ENCODE measurements at places on chromosomes 2 and 18.

DNA sequence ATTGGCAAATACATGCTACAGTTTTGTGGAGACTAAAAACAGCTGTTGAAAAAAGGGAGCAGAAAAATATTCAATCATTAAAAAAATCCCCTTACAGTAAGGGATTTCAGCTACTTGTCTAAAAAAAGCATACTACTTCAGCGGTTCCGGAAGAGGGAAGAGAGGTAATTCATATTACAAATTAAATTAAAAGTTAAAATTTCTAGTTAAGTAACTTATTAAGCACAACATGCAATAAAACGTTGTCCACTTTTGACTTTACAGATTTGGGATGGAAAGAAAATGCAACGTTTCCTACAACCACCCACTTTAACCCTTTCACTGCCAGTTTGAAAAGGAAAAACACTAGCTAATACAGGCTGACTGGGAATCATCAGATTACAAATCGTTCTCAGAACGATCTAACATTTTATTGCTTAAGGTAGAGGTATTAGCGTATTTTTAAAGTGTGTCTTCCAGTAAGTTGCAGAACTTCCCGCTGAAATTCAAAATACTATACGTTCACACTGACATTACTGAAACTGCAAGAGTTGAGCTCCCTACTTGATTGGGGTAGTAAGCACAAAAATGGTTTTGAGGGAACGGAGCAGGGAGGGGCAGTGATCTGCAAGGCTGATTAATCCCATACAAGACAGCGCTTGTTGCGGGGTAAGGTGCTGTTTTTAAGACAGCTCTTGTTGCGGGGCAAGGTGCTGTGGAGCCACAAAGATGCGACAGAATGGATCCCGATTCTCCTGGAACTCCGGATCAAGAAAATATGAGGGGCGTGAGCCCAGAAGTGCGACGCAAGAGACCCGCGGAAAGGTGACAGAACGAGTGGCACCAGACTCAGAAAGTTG lies 743 bp downstream of the HADHA start:
- no peak for DNase-seq

DNA sequence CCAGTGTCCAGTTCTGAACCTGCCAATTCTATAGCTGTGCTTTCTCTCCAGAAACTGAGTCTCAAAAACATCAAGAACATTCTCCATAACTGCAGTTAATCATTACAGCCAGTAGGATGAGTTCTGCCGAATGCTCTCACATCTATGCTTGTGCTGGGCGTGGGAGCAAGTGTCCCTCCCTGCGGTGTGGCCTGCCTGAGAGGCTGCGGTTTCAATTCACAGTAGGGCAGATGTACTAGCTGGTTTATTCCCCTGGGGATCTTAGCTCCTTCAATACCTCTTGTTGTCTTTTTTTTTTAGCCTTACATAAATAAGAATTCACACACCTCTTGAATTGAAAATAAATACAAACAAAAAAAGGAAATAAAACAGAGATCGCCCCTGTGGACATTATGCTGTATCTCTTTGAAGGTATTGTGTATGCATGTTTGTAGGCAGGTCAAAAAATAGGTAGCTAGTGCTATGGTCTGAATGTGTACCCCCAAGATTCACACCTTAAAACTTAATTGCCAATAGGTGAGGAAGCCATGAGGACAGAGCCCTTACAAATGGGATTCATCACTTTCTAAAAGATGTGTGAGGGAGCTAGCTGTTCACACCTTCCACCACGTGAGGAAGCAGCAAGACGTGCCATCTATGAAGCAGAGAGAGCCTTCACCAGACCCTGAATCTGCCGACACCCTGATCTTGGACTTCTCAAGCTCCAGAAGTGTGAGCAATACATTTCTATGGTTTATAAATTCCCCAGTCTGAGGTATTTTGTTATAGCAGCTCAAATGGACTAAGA lies 74.3 kb downstream of the BCL2L11 start:
- no peak for DNase-seq

- no peak for DNase-seq
These were observed 5.7 kb downstream of the ARMC9 start for GRCh38 chr2:231204146-231204545.

DNA sequence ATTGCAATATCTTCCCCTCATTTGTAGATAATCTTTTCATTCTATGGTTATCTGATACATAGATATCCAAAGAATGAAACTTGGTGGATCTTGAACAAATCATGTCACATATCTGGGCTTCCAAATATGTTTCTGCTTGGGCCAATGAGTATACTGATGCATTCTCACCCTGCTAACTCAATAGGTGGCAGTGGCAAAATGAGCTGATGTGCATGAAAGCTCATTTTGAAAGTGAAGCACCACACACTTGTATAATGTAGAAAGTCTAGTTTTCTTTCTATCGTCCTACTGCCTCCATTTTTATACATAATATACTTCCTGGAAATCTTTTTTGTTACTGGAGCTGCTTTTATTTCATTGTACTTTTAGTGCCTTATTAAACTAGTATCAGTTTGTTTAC lies 208.2 kb downstream of the PRKCE start:
- no peak for DNase-seq

DNA sequence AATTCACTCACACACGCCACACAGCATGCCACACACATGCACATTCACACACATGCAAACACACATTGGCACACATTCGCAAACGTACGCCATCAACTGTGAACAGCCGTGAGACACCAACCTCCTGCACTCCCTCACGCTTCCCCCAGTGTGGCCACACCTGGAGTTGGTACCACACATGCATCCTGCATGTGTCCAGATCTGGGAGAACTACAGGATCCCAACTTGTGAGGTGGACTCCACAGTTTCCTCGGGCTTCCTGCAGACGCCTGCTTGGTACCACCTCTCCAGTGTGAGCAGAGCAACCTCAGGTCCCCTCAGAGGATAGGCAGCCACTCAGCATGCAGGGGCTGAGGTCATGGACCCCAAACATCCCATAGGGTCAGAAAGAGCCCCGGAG lies 239.0 kb downstream of the EIPR1 start:
- DNase-seq: no peak

- DNase-seq: no peak
These were observed 62.5 kb upstream of the POMC start for GRCh38 chr2:25230948-25231311.

DNA sequence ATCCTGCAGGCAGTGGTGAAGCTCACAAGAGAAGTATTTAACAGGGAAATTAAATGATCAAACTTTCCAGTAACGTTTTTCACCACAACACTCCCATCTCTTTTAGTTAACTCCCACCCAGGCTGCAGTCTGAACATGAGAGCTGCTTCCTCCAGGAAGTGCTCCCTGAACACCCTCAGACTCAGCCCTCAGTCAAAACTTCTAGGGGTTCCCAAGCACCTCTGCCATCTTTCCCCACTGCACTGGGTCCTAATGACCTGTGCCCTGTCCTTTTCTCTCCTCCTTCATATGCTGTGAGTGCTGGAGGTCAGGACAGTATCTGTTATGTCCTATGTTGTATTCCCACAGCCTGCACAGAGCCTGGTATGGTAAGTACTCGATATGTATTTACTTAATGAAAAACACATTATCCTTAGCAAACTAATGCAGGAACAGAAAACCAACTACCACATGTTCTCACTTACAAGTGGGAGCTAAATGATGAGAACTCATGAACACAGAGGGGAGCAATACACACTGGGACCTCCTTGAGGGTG lies 49.2 kb upstream of the ASPRV1 start:
- no peak for DNase-seq

DNA sequence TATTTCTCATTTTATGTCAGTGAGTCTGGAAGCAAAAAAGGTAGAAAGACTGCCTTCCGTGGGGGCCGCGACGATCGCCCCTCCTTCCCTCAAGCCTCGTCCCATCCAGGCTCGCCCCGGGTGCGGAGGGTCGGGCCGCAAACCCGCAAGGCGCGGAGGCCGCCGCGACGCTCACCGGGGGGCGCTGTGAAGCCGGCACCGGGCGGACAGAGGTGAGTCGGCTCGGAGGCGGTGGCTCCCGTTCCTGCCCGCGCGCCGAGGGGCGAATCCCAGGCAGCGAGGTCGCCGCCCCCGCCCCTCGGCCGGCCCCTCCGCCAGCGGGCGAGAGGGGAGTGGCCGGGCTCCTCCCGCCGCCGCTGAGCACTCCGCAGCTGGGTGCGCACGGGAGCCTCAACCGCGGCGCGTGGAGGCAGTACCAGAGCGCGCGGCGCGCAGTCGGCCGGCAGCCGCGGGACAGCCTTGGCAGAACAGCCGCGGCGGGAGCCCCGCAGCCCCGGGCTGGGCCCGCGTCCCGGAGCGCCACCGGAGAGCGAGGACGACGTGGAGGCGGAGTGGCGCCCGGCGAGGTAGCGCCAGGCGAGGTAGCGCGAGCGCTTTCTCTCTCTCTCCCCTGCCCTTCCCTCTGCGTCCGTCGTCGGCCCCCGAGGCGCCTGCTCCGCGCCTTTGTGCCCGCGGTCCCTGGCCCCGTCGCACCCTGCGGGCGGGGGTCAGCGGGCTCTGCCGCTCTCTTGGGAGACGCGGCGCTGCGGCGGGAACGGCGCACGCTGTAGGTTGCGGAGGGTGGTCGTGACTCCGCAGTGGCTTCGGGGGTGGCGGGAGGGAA lies at the start of gene MYO1B:
TSS of gene MYO1B (plus strand) at position 359 of the 823 bp plus-strand sequence. CDS start 31,492 bp downstream, outside the sequence.
- DNase-seq: peak; percentile 43
